ENCODE measurements at places on chromosomes 13 and 19. TPM values are rescaled to one million over a fixed set of nuclear protein-coding genes. Genes with fewer than 3 reads are reported as not detected.

Gene ZNF667
- 3.9 TPM for total RNA-seq

Gene HIPK4
- total RNA-seq = 0.06 TPM

Gene CLDND2
- 2.4 TPM for total RNA-seq

Gene MIA
- 0.74 TPM for total RNA-seq

Gene PTBP1
- total RNA-seq = 141 TPM

Gene FCGBP
- total RNA-seq = 267 TPM

GRCh38 chr19:12544401-12544876 lies 6.8 kb downstream of the ZNF564 start:
- H3K27me3 ChIP-seq = no peaks in the 10 kb centered on the region
- H3K27ac ChIP-seq = no peak overlapping the region
- peaks cover 10% of the 10 kb centered on the region for H3K36me3 ChIP-seq
- H3K4me1 ChIP-seq = peaks cover 14% of the 10 kb centered on the region
- no peak overlapping the region for H3K4me3 ChIP-seq
- DNase-seq = no peak

- no peak overlapping the region for H3K27ac ChIP-seq
- H3K36me3 ChIP-seq = no peaks in the 10 kb centered on the region
- DNase-seq = no peak
- H3K4me3 ChIP-seq = no peak overlapping the region
Observed at GRCh38 chr13:66462187-66462586, 767.9 kb downstream of the PCDH9 start.

DNA sequence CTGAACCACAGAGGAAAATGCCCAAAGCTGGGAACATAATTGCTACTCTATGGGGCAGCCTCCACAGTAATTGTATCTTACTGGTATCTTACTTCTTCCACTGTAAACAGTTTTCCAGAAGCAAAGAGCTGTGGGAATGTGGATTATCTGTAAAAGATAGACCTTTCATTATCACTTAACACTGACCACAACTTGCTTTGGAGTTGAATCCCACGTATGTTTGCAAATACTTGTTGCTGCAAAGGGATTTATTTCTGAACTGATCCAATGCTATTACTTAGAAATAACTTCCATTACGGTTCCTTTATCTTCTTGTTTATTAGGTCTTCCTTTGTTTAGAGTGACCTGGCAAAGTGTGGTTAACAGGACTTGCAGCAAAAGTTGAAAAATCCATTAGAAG lies 218.1 kb downstream of the KCTD12 start:
- no peaks in the 10 kb centered on the region for H3K36me3 ChIP-seq
- H3K27me3 ChIP-seq = no peaks in the 10 kb centered on the region
- no peak overlapping the region for H3K4me3 ChIP-seq
- H3K27ac ChIP-seq = no peak overlapping the region

GRCh38 chr13:79435561-79435990 lies 29.5 kb upstream of the RBM26 start:
- no peak overlapping the region for H3K4me3 ChIP-seq
- H3K27ac ChIP-seq = no peak overlapping the region
- no peaks in the 10 kb centered on the region for H3K36me3 ChIP-seq
- no peaks in the 10 kb centered on the region for H3K4me1 ChIP-seq
- DNase-seq = no peak

DNA sequence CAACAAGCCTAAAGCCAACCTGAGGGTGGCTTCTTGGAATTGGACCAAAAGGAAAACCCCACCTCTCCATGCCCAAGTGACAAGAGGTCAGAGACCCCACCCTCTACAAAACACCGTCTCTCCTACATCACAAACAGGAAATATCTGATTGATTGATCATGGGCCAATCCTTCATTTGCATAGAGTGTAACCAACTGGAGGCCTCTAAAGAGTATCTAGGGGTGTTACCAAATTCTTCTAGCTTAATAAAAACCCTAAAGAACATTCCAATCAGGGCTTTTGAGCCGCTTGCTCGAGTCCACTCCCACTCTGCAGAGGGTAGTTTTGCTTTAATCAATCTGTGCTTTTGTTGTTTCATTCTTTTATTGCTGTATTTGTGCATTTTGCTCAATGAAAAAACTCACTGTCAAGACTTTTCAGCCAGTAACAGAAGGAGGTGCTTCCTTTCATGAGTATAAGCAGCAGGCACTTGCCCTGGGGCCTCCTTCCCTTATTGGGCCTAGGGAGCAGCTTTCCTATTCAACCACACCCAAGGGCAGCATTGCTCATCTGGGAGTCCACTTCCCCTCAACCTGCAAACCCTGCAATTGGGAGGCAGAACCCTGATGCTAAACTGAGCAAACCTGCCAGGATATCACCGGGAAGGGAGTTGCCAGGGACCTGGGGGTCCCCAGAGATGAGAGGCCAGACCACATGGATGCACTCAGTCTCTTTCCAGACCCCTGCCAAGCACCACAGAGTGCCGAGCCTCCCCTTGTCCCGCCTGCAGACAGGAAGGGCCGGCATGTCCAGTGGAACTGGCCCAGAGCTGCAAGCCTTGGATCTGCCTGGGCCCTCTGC lies 154.3 kb upstream of the VSTM2B start:
- no peaks in the 10 kb centered on the region for H3K36me3 ChIP-seq
- no peak overlapping the region for H3K27ac ChIP-seq
- DNase-seq = no peak
- H3K4me1 ChIP-seq = no peaks in the 10 kb centered on the region

DNA sequence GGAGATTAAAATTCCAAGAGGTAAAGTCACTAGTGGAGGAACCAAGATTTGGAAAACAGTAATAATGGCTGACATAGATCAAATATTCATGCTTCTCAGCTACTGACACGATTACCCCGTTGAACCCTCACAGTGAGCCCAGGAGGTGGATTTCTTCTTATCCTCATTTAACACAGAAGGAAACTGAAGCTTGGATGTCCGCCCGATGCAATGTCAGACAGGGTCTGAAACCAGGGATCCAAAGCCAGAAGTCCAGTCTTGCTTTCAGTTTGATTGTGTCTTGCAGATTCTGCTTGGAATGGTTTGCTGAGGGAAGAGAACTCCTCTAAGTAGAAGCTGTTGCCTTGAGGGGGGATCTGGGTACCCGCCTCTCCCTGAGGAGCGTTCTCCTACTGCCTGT lies 404.7 kb downstream of the KCNRG start:
- no peak for DNase-seq
- H3K4me3 ChIP-seq = no peak overlapping the region
- H3K4me1 ChIP-seq = peaks cover 40% of the 10 kb centered on the region

DNA sequence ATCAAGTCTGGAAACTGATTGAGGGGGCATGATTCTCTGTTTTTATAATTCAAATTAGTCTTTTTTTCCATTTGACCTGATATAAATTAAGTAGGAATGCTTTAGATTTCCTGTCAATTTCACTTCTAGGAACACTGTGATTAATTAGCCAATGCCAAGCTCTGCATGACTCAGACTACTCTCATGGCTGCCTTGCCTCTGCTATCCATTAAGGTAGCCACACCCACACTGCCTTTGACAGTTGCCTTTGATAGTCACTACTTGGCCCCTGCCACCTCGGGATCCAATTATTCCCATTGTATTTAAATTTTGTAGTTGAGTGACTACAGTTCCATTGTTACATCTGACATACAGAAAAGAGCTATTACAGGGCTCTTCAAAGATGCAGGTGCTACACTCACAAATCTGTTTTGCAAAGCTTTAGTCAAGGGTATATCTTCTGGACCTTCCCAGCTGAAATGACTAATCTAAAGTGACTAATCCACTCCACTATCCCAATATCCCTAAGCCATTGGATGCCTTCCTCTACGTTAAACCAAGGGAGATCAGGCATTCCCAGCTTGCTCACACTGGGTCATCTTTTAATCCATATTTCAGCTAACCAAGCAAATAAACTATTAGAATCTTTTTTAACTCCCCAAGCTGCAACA lies 1193.1 kb upstream of the MIR17HG start:
- no peaks in the 10 kb centered on the region for H3K27me3 ChIP-seq
- no peak for DNase-seq
- H3K36me3 ChIP-seq = no peaks in the 10 kb centered on the region
- no peaks in the 10 kb centered on the region for H3K4me1 ChIP-seq
- H3K4me3 ChIP-seq = no peak overlapping the region
- no peak overlapping the region for H3K27ac ChIP-seq

GRCh38 chr13:50400035-50400726 lies 384.9 kb downstream of the KCNRG start:
- H3K36me3 ChIP-seq = no peaks in the 10 kb centered on the region
- no peaks in the 10 kb centered on the region for H3K27me3 ChIP-seq
- H3K27ac ChIP-seq = peak overlapping the region; percentile 36
- H3K4me1 ChIP-seq = peaks cover 18% of the 10 kb centered on the region
- DNase-seq = peak; percentile 75

DNA sequence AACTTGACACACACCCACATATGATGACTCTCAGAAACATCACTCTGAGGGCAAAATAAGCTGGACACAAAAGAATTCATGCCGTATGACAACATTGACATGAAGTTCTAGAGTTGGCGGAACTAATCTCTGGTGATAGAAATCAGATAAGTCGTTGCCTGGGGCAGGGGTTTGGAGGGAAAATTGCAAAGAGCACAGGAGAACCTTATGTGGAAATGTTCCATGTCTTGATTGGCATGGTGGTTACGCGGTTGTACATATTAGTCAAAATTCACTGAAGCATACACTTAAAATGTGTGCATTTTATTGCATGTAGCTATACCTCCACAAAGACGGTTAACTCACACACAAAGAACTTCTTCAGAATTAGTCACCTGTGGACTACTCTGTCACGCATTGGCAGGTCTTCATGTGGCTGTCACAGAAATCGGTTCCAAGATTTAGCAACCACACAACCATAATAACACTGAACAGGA lies 137.8 kb upstream of the GJB6 start:
- no peaks in the 10 kb centered on the region for H3K36me3 ChIP-seq
- DNase-seq = no peak
- no peak overlapping the region for H3K27ac ChIP-seq
- H3K4me1 ChIP-seq = no peaks in the 10 kb centered on the region
- H3K4me3 ChIP-seq = no peak overlapping the region
- H3K27me3 ChIP-seq = peaks cover 9% of the 10 kb centered on the region

- no peak for DNase-seq
- H3K4me3 ChIP-seq = no peak overlapping the region
- peaks cover 16% of the 10 kb centered on the region for H3K4me1 ChIP-seq
- no peaks in the 10 kb centered on the region for H3K27me3 ChIP-seq
- no peaks in the 10 kb centered on the region for H3K36me3 ChIP-seq
Observed at GRCh38 chr19:49936549-49936948, 7.2 kb upstream of the NUP62 start.

DNA sequence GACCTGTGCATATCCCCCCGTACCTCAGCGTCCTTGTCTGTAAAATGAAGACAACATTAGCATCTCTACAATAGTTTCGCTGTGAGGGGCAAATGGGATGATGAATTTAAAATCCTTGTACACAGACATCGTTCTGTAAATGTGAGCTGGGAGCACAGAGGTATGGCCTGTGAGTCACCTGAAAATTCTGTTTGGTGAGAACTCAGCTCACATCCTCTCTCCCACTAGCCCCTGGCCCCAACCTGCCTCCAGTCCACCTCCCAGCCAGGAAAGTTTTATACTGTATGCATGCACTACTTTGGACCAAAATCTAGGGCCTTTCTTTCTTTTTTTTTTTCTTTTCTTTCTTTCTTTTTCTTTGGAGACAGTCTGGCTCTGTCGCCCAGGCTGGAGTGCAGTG lies 8.7 kb upstream of the IZUMO2 start:
- no peaks in the 10 kb centered on the region for H3K27me3 ChIP-seq
- DNase-seq = no peak
- no peak overlapping the region for H3K4me3 ChIP-seq

DNA sequence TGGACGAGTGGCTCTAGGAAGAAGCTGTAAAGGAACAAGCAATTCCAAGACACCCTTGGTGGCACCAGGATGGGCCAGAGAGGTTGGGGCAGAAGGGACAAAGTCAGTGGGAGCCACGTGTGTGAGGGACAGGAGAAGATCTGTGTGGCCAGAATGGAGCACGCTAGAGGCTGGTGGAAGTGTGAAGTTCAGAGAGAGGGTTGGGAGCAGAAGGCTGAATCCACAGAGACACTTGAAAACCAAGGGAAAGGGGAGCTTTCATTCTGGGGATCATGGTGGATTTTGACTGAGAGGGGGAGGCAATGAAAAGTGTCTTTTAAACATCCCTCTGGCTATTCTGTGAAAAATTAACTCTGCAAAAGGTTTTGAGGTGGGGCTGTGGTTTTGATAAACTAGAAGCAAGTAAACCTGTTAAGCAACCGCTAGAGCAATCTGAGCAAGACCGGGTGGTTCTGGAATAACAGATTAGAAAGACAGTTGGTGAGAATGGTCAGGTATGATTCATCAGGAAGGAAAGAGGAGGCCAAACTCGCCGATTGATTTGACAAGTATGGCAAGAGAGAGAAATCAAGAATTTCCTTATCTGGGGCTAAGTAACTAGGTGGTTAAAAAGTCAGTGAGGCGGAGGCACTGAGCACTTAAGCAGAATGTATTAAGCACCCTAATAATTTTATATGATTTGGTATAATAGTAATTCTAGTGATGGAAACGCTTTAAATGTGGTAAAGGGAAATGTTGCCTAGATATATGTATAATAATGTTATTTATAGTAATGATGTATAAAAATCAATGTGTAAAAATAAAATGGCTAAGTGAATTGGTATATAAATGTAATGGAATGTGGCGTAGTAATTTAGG lies 140.0 kb downstream of the MYO16 start:
- peaks cover 5% of the 10 kb centered on the region for H3K27me3 ChIP-seq
- no peak overlapping the region for H3K4me3 ChIP-seq
- DNase-seq = no peak
- H3K4me1 ChIP-seq = no peaks in the 10 kb centered on the region

DNA sequence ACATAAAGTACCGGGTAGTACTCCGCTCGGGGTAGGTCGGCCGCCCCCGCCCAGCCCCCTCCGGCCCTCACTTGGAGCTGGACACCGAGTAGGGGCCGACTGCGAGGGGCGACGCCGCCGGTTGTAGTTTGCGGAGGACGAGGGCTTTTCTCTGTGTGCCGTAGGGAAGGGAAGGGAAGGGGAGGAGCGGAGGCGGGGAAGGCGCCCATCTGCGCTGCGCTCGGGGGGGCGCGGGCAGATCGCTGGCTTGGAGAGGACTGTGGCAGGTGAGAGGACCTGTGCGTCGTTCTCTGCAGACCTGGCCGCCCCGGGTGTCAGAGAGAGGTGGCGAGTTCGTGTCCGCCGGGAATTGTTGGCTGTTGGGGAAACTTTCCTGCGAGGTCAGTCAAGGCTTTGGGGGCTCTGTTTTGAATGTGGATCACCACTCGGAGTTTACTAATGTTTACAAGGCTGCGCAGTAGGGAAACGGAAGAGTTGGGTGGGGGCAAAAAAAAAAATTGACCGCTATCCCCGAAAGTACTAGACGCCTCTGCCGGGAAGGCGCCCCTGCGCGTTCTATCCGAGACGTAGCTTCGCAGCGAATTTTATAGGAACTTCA lies 1.4 kb downstream of the ING1 start:
- peaks cover 30% of the 10 kb centered on the region for H3K4me1 ChIP-seq
- H3K27ac ChIP-seq = peak overlapping the region; percentile 100
- DNase-seq = peak; percentile 55

DNA sequence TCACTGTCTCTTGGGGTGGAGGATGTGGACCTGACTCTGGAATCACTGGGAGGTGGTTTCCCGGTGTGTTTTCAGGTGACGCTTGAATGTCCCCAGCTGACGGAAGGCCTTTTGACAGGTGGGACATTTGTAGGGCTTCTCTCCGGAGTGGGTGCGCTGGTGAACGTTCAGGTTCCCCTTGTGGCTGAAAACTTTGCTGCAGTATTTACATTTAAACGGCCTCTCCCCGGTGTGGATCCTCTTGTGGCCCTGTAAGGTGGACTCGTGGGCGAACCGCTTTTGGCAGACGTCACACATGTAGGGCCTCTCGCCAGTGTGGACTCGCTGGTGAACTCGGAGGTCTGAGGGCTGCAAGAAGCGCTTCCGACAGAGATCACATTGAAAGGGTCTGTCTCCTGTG lies 7.8 kb downstream of the ZSCAN5B start:
- H3K4me1 ChIP-seq = no peaks in the 10 kb centered on the region
- no peak overlapping the region for H3K27ac ChIP-seq
- H3K27me3 ChIP-seq = no peaks in the 10 kb centered on the region
- H3K36me3 ChIP-seq = no peaks in the 10 kb centered on the region
- no peak overlapping the region for H3K4me3 ChIP-seq
- no peak for DNase-seq
